ENCODE measurements at places on chromosomes 2 and 18.
A peak's percentile ranks its signal among the peaks of the same experiment; 100 is the strongest.

GRCh38 chr18:46332921-46333341 lies 228.7 kb downstream of the HAUS1 start:
- no peak for DNase-seq

DNA sequence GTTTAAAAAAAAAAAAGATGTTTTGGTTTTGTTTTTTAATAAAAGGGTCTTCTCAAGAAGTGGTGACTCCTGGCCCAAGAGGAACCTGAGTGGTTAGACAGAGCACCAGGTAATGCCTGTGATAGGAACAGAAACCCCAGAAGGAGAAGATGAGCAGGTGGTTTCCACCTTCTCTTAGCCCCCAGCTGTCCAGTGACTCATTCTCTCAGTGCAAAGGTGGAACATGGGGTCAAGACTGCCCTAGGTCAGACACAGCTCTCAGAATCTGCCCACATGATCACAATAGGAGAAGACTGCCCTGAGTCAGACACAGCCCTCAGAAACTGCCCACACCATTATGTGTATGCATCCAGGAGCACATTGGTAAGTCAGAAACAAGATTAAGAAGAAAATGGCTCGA lies 61.8 kb downstream of the TBC1D8 start:
- DNase-seq = no peak

DNA sequence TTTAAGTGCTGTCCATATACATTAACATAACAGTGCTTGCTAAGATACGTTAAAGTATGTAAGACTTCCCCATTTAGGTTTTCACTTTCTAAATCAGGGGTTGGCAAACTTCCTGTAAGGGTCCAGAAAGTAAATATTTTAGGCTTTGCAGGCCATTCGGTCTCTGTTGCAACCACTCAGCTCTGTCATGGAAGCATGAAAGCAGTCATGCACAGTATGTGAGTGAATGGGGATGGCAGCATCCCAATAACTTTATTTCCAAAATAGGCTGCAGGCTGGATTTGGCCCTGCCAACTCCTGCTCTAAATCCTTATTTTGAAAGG lies 128.7 kb downstream of the PLA2R1 start:
- DNase-seq = no peak

GRCh38 chr2:24359129-24360049 lies 947 bp downstream of the ITSN2 start:
- DNase-seq = peak; percentile 40

GRCh38 chr2:235043762-235044500 lies 92.1 kb downstream of the SH3BP4 start:
- no peak for DNase-seq

- no peak for DNase-seq
Measured at GRCh38 chr2:118993392-118993752, 51.4 kb downstream of the MARCO start.

- DNase-seq = no peak
Measured at GRCh38 chr2:101722864-101723263, 25.4 kb downstream of the MAP4K4 start.

DNA sequence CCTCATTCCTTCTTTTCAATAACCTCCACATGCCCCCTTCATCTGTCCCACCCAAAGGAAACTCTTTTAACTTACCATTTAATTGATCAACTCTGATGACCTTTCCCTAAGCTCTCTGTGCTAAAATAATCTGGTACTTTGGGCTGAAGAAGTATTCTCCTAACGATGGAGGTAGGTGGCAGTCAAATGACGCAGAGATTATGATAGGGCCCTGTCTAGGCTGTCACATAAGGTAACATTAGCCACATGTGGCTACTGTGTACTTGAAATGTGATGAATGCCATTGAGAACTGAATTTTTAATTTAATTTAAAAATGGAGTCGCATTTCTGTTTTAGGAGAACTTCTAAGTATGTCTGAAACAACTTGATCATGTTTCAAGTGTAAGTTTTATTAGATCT lies 140.5 kb upstream of the TNP1 start:
- no peak for DNase-seq
